T1000 (cell line): ENCODE measurements at places on chromosomes 1 and 21.

DNA sequence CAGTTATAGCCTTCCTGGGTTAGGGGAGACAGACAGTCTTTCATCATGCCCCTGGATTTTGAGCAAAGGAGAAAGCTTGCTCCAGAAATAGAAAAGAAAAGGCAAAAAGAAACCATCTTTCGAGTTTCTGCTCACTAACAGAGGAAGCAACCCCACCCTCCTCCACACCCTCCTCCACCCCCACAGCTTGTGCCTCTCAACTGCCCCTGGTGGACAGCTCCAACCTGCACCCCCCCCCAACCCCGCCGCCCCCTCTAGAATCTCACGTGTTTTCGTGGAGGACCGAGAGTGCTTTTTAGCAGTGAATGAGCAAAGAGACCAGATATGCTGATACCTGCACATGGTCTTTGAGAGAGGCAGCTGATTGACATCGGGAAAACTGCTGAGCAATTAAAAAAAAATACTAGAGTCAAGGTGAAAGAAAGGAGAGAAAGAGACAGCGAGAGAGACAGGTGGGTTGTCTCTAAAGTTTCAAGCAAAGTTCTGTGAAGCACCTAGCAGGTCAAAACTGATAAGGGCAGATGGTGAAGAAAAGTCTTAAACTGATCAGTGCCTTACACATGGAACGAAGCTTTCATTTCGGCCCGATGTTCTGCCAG lies 358.3 kb downstream of the KIF26B start:
- no peak for DNase-seq

DNA sequence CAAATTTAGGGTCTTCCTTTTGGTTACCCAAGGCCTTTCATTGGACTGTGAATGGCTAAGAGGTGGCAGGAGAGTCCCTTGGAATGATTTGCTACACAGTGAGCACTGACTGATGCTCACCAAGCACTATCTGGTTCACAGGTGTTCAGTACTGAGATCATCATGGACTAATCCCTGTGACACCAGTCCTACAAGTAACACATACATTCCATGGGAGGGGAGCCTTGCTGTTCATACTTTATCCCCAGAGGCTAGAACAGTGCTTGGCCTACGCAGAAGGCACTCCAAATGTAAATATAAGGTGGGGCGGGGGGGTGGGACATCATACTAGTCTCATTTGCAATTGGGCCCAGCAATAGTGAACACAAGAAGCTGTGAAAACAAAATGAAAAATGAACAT lies 20.5 kb upstream of the TMEM200B start:
- DNase-seq, result no peak

DNA sequence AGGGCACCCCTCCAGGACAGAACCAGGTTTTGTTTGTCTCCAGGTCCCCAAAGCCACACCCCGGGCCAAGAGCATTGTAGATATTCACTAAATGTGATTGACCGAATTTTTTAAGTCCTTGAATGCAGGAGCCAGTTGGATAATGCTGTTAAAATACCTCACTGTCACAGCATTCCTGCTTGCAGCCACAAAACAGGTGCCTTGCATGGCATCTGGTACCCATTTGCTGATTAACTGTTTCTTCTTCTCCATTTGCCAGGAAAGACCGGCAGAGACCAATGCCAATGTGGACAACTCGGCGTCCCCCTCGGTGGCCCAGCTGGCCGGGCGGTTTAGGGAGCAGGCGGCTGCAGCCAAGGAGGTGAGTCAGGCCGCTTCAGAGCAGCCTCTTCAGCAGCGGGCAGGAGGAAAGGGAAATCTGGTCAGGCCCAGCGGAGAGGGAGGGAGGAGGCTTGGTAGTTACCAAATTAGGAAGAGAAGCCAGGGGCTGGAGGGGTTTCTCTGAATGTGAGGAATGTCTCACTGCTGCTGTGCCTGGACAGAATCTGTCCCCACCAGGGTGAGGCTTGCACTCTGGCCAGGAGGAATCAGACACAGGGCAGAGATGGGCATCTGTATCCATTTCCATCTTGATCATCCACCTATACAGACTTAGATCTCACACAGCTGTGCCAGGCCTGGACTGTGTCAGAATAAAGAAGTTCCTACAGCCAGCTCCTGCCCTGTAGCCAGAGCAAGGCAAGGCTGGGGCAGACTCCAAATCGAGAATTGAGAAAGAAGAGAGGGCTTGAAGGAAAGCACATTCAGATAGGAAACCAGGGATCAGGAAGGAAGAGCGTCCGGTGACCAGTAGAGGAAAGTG lies 37.9 kb upstream of the MPZL1 start:
- no peak for DNase-seq

GRCh38 chr1:243469497-243469896 lies 213.7 kb downstream of the SDCCAG8 start:
- DNase-seq, result no peak

DNA sequence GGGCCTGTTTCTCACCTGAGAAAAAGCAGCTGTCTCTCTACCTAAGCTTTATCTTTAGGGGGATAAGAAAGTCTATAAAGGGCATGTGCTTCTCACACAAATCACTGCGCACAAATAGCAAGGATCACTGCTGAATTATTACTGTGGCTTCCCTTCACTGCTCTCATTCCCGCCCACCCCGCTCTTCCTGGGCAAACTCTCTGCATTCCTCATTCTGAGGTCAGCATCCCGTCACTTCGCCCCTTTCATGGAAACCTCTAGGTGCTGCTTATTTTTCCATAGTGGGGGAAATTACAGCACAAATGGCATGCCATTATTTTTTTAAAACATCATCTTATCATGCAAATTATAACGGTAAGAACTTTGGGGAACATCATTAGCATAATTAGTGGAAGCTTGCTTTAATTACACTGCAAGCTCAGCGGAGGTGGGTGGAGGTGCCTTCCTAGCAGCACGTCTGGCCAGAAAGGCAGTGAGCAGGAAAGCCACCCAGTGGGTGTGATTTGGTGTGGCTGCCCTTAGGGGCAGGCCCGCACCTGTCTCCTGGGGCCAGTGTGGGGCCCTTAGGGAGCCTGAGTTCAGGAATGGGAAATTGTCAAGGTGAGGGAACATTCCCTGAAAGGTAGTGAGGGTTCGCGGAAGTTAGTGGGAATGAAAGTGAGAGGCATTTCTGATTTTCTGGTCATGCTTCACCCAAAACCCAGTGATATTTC lies 105.9 kb downstream of the LAMC2 start:
- DNase-seq, result no peak
